Activated effector memory CD4-positive, alpha-beta T cell treated with Interleukin-2 at 50 U/mL for 16 hours (primary cell): ENCODE measurements at places on chromosomes 6 and 20.
A peak's percentile ranks its signal among the peaks of the same experiment; 100 is the strongest.

GRCh38 chr20:51272401-51272800 is 249.5 kb upstream of the KCNG1 start:
- no peak for DNase-seq

DNA sequence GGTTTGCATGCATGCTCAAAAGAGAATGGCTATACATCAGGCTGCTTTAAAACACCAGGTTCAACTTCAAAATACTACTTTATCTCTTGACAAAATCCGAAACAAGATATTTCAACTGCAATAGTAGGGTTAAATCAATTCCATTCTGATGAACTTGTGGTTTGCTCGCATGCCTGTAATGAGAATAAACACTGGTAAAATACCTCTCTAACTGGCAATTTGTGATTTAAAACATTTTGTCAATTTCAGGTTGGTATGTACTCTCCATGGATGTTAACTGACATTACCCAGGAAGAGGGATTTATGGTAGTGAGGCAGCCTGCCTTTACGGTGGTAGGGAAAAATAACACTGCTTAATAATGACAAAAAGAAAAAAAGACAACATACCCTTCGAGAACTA is 74.4 kb downstream of the MBOAT1 start:
- no peak for DNase-seq

DNA sequence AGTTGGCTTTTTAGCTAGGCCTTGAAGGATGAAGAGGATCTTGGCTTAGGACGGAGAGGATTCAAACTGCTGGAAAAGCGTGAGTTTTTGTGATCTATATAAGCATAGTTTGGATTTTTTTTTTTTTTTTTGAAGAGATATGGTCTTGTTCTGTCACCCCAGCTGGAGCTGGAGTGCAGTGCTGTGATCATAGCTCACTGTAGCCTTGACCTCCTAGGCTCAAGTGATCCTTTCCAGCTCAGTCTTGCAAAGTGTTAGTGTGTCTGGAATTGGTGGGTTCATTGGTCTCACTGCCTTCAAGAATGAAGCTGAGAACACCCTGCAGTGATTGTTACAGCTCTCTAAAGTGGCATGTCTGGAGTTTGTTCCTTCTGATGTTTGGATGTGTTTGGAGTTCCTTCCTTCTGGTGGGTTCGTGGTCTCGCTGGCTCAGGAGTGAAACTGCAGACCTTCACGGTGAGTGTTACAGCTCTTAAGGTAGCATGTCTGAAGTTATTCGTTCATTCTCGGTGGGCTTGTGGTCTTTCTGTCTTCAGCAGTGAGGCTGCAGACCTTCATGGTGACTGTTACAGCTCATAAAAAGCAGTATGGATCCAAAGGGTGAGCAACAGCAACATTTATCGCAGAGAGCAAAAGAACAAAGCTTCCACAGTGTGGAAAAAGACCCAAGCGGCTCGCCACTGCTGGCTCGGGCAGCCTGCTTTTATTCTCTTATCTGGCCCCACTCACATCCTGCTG is 37.5 kb upstream of the NUP153 start:
- no peak for DNase-seq

DNA sequence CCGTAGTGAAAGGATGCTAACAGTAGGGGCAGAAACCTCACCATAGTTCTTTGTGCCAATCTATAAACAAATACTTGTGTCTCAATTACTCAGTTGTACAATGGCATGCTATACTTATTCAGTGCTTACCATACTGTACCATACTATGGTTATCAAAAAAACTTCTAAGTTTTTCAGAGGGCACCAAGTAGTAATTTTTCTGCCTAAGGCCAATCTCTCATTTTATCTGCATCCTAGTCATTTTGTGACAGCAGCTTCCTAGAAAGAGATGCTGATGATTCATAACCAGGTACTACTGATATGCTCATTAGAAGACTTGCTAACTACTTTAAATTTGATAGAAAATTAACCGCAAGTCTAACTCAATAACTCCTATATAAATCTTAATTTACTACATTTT is 42.9 kb downstream of the TMEM244 start:
- DNase-seq, result no peak

DNA sequence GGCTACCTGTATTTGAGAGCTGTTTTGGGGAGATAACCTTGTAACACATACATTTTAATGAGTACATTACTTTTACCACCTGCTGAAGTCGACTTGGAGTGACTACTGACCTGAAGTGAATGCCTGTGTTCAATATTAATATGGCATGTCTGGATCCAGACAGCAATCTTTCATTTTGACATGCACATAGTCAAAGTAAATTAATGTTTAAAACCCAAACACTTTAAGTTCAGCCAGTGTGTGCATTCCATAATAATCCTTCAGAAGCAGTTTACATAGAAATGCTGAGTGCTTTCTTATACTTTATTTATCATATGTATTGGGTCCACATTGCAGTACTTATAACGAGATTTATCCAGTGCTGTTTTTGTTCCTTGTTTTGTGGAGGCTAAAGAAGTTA is 38.0 kb downstream of the CDKAL1 start:
- no peak for DNase-seq

DNA sequence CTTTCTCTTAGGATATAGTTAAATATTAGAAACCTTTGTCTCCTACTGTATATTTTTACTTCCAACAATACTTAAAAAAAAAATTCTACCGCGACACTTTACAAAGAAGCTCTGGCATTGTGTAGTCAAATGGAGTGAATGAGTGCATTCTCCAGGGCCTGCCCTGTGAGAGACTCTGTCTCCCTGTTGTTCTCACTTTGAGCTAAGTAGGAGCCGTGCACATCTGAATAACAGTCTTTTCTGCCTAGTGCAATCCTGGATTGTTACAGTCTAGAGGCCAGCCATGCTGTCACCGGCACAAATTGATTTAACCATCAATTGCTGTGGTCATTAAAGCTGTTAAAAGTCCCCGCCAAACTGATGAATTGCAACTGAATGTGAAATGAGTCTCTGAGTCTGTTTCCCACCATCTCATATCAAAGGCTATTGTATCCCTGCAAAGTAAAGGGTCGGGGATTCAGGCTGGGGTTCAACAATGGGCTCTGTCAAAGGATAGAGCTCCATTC is 156.0 kb downstream of the RFPL4B start:
- DNase-seq, result no peak

DNA sequence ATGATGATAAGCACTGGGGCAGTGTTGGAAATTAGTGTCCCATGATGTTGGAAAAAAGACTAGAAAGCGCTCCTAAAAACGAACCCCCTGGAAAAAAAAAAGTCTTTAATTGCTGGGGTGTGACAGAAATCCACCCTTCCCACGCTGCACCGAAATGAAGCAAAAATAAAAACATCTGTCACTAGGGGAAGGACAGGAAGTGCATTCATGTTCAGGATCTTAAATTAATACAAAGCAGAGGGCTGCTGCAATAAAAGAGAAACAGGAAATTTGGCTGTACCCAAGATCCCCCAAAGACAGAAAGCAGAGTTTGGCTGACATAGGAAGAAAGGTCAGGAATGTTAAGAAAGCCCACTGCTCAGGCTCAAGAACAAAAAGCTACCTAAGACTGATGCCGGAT is 333.9 kb downstream of the TBC1D32 start:
- DNase-seq, result no peak

GRCh38 chr6:66814156-66814555 is 1107.1 kb upstream of the EYS start:
- DNase-seq, result no peak

- peak; percentile 18 for DNase-seq
Observed at GRCh38 chr6:41939848-41940758, 1.5 kb downstream of the CCND3 start.
